Ureter (tissue), 1 donor: ENCODE measurements at places on chromosomes 11 and 22. TPM values are rescaled to one million over a fixed set of nuclear protein-coding genes. Genes with fewer than 3 reads are reported as not detected.

DNA sequence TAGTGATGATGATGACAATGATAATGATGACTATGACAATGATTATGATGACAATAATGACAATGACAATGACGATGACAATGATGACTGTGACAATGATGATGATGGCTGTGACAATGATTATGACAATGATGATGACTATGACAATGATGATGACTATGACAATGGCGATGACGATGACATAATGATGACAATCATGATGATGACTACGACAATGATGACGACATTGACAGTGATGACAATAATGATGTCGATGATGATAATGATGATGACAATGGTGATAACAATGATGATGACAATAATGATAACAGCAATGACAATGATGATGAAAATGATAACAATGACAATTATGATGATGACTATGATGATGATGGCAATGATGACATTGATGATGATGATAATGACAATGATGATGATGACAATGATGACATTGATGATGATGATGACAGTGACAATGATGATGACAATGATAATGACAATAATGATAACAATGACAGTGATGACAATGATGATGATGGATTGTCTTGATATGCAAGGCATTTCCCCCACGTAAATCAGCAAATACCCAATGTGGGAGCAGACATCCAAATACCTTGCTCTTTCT lies 37.7 kb downstream of the DHCR7 start:
- no peak for DNase-seq

GRCh38 chr11:118923721-118924587 lies 1.8 kb downstream of the BCL9L start:
- no peak for DNase-seq

DNA sequence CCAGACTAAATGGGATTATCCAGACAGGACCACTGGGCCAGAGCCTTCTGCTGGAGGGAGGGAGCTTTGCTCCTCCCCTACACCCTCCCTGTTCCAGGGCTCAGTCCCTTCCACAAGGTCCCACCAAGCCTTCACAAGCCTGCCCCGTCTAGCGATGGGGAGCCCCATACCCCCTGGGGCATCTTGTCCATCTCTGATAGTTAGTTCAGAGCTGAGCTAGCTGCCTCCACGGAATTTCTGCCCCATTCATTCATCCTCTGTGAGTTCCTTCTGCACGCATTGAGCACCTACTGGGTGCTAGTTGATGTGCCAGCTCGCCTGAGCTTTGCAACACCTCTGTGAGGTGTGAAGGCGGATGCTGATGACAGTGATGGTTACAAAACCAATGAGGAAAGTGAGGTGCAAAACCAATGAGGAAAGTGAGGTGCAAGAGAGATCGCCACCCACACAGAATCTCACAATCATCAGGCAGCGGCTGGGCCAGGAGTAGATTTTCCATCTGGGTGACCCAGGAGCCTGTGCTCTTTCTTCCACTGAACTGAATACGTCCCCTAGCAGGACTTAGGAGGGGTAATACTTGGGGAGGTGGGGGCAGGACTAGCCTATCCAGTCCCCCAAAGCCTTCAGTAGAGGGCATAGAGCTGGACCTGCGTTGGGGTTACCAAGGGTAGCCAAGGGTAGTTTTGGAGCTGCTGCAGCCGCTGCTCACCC lies 21.5 kb upstream of the CBX7 start:
- DNase-seq = peak; percentile 42

GRCh38 chr11:1600626-1601025 lies 2.5 kb upstream of the KRTAP5-2 start:
- DNase-seq = no peak

- no peak for DNase-seq
These were observed 89.3 kb upstream of the LINC01488 start for GRCh38 chr11:69392104-69392653.

GRCh38 chr22:42792909-42793847 lies 63.9 kb downstream of the ARFGAP3 start:
- no peak for DNase-seq

- no peak for DNase-seq
These were observed 19.8 kb upstream of the PGM2L1 start for GRCh38 chr11:74417860-74418508.

- DNase-seq = no peak
These were observed 103.1 kb downstream of the PRR5L start for GRCh38 chr11:36399236-36399635.

DNA sequence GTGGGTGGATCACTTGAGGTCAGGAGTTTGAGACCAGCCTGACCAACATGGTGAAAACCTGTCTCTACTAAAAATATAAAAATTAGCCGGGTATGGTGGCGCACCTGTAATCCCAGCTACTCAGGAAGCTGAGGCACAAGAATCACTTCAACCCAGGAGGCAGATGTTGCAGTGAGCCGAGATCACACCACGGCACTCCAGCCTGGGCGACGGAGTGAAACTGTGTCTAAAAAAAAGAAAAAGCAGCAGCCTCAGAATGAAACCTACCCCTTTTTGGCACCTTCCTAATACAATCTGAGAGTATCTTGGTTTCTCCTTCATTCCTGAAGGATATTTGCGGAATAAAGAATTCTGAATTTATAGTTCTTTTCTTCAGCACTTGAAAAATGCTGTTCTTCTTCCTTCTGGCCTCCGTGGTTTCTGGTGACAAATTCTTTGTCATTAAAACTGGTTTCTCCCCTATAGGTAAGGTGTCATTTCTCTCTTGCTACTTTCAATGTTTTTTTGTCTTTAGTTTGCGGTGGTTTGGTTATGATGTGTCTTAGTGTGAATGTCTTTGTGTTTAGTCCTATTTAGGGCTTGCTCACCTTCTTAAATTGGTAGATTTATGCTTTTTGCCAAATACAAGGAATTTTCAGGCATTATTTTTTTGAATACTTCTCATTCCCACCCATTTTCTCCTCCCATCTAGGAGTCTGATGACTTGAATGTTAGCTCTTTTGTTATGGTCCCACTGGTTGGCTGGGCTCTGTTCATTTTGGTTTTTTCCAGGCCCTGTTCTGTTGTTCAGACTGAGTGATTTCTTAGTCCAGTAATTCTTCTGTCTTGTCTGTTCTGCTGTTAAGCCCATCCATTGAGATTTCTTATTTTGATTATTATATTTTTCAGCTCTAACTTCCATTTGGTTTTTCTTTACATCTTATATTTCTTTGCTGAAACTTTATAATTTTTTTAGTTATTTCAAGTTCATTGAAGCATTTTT lies 15.4 kb downstream of the ASRGL1 start:
- DNase-seq = no peak

GRCh38 chr11:3911908-3912505 lies 56.5 kb downstream of the STIM1 start:
- no peak for DNase-seq

- peak; percentile 89 for DNase-seq
These were observed 101.8 kb downstream of the BCR start for GRCh38 chr22:23282089-23282501.

- no peak for DNase-seq
These were observed 88.8 kb downstream of the CD44 start for GRCh38 chr11:35227576-35228327.

GRCh38 chr11:119700536-119701346 lies 28.3 kb downstream of the NECTIN1 start:
- no peak for DNase-seq

DNA sequence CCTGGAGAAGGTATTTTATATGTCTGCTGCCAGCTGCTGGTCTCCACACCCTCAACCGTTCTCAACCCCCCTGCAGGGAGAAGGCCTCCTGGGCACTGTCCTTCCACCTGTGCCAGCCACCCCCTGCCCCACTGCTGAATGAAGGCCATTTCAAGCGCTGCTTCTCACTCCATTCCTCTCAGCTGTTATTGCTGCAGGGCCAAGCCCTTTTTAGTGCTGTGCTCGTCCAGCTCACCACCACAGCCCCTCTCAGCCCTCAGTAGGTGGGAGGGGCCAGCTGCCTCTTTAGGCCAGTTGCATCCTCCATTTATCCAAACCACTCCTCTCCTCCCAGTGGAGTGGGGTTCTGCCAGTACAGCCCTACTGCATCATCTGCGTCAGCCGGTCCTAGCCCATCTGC lies 1.8 kb upstream of the WBP2NL start:
- DNase-seq = no peak

DNA sequence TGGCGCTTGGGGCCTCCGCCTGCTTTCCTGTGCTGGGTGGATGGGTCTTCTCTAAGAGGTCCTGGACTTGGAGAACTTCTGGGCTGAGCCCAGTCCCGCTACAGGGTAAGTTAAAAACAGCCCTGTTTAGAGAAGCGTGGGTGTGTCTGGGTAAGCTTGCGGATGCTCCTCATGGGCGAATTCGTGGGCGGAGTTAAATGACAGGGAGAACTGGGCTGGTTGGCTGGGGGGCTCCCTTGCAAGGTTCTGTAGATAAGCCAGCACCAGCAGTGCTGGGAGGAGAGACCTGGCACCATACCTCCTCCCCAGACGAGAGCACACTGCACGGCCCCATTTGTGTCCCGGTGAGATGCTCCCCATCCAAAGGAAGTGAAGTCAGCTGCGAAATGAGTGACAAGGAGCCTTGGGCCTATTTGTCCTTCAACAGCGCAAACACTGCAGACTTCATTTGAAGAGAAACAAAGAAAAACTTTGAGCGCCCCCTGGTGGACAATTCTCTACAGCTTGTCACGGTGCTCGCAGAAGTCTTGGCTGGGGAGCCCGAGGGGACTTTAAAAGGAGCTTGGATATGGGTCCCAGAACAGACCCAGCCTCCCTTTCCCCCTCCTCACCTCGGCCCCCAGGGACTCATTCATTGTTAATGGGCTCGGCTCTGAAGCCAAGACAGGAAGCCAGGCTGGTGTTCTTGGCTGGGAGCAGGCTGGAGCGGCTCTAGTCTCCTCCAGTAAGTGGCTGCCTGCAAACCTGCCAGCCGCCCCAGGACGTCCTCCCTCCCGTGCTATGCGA lies 39.5 kb downstream of the TP53I11 start:
- peak; percentile 90 for DNase-seq

DNA sequence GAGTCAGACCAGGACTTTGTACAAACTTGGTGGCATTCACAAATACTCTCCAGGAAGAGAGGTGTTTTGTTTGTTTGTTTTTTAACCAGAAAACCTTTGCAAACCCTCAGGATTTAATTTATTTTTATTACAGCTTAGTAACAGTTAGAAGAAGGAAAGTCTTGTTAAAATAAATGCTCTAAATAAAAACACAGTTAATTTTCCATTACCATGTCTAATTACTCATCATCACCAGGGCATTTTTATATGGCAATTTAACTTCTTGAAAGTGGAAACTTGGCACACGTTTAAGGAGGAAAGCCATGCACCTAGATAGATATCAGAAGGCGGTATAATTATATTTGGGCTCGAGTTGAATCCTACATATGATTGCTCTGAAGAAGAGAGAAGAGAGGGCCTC lies 7.4 kb downstream of the BARX2 start:
- no peak for DNase-seq

- peak; percentile 93 for DNase-seq
These were observed 1.6 kb upstream of the EHBP1L1 start for GRCh38 chr11:65574109-65574810.

DNA sequence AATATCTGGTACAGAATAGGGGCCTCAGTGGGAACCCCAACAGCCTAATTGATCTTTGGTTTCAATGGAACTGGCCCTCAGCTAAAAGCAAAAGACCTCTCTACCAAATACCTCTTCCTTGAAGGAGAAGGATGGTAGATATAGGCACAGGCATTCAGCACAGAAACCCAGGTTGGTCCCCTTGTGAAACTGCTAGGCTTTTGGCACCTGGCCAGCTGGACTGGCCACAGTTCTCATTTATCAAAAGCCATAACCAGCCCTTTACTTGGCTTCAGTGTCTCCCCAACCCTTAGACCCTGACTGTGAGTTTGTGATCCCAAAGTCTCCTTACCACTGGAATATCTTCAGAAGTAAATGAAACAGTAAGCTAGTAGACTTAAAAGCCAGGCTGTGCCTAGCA lies 152.9 kb downstream of the TENM4 start:
- DNase-seq = no peak

DNA sequence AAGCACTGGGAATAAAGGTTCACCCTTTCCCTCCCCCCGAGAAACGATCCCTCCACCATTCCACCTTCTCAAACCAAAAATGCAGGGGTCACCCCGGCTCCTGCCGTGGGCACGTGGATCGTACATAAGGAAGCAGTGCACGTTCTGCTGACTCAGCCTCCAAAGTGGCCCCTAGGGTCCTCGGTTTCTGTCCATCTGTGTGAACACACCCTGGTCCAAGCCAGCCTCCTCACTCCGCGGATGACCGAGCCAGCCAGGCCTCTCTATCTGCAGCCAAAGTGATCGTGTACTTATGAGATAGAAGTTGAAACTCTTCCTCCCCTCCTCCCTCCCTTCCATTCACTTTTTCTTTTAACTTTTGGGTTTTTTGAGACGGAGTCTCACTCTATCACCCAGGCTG lies 16.2 kb downstream of the C11orf24 start:
- no peak for DNase-seq

GRCh38 chr11:65947603-65948125 lies 2.4 kb downstream of the TSGA10IP start:
- no peak for DNase-seq

GRCh38 chr11:111388842-111389241 lies 9.8 kb upstream of the POU2AF1 start:
- DNase-seq = no peak

DNA sequence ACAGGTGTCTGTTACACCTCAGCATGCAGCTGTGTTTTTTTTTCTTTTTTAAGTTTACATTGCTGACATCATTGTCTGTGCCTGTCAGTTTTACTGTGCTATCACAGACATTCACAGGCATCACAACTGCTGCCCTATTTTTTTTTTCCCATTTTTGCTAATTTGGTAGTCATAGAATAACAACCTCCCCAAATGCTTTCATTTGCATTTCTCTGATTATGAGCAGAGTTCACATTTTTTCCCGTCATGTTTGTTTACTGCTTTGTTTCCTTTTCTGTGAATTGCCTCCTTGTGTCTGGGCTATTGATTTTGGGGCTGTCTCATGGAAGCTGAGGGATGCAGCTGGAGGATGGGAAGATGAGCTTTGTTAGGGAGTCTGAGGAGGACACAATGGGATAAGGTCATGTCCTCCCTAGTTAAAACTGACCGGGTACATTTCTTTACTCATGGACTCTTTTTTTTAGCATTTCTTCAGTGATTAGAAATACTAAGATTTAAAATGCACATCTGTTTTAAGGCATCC lies 155.1 kb downstream of the LDLRAD3 start:
- DNase-seq = no peak

- peak; percentile 38 for DNase-seq
These were observed 1.0 kb upstream of the RAB3IL1 start for GRCh38 chr11:61918251-61918937.

Gene NPTXR
- 27.0 TPM for total RNA-seq

Gene TSGA10IP
- 0.68 TPM for total RNA-seq

Gene PAAF1
- total RNA-seq = 24.6 TPM

Gene CLTCL1
- 5.8 TPM for total RNA-seq

Gene TRPM5
- total RNA-seq = 0.60 TPM

Gene OSM
- total RNA-seq = 0.36 TPM

Gene ZNF214
- total RNA-seq = 4.3 TPM

Gene GTSE1
- 1.6 TPM for total RNA-seq

Gene DDI1
- total RNA-seq = not detected
